ENCODE measurements at places on chromosomes 7 and 10. TPM values are rescaled to one million over a fixed set of nuclear protein-coding genes. Genes with fewer than 3 reads are reported as not detected.

- H3K27ac ChIP-seq, result peak overlapping the region; percentile 56
- H3K4me1 ChIP-seq, result no peaks in the 10 kb centered on the region
- no peak overlapping the region for H3K4me3 ChIP-seq
- DNase-seq, result no peak
- peaks cover 63% of the 10 kb centered on the region for H3K36me3 ChIP-seq
These were observed 114.2 kb downstream of the SMURF1 start for GRCh38 chr7:99029466-99030435.

- no peak overlapping the region for H3K27ac ChIP-seq
- no peaks in the 10 kb centered on the region for H3K27me3 ChIP-seq
- DNase-seq, result no peak
- no peaks in the 10 kb centered on the region for H3K36me3 ChIP-seq
- peaks cover 15% of the 10 kb centered on the region for H3K4me1 ChIP-seq
These were observed 14.8 kb downstream of the LCOR start for GRCh38 chr10:96846926-96847325.

DNA sequence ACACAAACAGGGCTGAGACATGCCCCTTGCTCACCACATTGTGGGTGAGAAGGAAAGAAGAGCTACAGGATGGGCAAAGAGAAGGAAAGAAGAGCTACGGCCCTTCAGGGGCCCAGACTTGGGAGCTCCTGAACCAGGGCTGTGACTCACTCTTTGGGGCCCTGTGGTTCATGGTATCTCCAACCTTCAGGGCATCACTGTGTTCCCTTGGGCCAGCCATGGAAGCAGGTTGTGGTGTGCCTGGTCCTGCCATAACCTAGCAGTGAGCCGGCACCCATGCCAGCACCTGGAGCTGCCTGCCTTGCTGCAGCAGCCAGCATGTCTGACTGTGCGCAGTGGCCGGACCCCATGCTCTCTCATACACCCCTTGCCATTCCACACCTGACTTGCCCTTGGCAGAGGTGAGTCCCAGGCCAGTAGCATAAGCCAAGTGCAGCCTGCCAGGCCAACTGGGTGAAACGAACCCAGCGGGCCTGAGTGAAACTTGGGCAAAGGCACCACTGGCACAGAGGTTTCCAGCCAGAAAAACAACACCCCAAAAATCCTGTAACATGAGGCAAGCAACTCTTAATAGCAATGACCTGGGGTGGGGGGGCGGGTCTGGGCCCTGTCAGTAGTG is 89.0 kb upstream of the CACUL1 start:
- no peaks in the 10 kb centered on the region for H3K4me1 ChIP-seq
- H3K27me3 ChIP-seq, result no peaks in the 10 kb centered on the region
- no peak overlapping the region for H3K27ac ChIP-seq
- H3K4me3 ChIP-seq, result no peak overlapping the region
- H3K36me3 ChIP-seq, result no peaks in the 10 kb centered on the region

DNA sequence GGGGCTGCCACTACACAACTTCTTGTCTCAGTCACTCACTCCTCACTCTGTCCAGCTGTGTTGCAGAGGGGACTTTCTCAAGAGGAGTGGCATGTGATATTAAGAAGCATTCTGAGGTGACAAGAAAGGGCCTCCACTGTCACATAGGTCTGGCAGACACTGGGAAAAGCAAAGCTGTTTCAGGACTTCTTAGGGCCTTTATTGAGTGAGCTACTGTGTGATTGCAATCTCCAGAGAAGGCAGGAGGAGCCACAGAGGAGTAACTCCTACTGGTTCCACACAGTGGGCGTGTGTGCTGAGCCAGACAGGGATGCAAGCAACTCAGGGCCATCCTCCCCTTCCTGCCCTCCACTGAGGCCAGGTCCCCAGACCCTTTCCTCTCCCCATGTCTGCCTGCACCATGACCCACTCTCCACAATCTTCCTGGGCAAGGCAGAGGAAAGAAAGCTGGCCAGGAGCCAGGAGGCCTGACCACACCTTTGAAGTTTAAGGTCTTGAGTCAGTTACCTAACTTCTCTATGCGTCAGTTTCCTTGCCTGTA is 262.0 kb upstream of the ZMIZ1 start:
- H3K4me3 ChIP-seq, result no peak overlapping the region
- H3K27me3 ChIP-seq, result no peaks in the 10 kb centered on the region
- DNase-seq, result no peak
- no peak overlapping the region for H3K27ac ChIP-seq
- no peaks in the 10 kb centered on the region for H3K36me3 ChIP-seq
- H3K4me1 ChIP-seq, result peaks cover 32% of the 10 kb centered on the region

- no peaks in the 10 kb centered on the region for H3K36me3 ChIP-seq
- no peaks in the 10 kb centered on the region for H3K27me3 ChIP-seq
- DNase-seq, result no peak
- H3K4me3 ChIP-seq, result no peak overlapping the region
- no peaks in the 10 kb centered on the region for H3K4me1 ChIP-seq
These were observed 63.5 kb downstream of the LGI1 start for GRCh38 chr10:93821051-93821772.

DNA sequence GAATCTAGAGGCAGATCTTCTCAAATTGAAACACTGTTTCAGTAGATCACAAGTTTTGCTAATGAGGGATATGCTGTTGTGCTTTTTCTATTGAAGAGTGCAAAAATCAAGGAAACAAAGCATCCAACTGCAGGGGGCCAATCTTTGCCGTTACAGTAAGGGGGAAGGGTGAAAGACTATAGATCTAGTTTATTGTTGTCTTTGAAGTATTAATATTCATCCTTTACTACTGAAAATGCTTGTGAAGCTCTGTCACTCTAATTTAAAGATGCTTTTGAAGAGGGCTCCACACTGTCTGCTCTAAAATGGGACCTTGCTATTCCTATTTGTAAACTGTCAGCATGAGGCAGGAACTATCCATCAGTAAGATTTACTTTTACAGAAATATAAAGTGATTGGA is 110.3 kb downstream of the MBL2 start:
- no peak for DNase-seq
- H3K27me3 ChIP-seq, result no peaks in the 10 kb centered on the region
- no peaks in the 10 kb centered on the region for H3K36me3 ChIP-seq
- H3K27ac ChIP-seq, result no peak overlapping the region
- H3K4me1 ChIP-seq, result no peaks in the 10 kb centered on the region

- DNase-seq, result no peak
- H3K27me3 ChIP-seq, result no peaks in the 10 kb centered on the region
- no peaks in the 10 kb centered on the region for H3K36me3 ChIP-seq
- no peaks in the 10 kb centered on the region for H3K4me1 ChIP-seq
These were observed 83.6 kb upstream of the CACUL1 start for GRCh38 chr10:118838364-118838763.

- DNase-seq, result no peak
- peak overlapping the region; percentile 21 for H3K27ac ChIP-seq
- no peak overlapping the region for H3K4me3 ChIP-seq
- H3K4me1 ChIP-seq, result peaks cover 86% of the 10 kb centered on the region
These were observed 28.5 kb downstream of the ZMIZ1 start for GRCh38 chr10:79097021-79097872.

- no peaks in the 10 kb centered on the region for H3K36me3 ChIP-seq
- peak within 1 kb of the TSS; percentile 89 for H3K27ac ChIP-seq
- H3K4me1 ChIP-seq, result peaks cover 59% of the 10 kb centered on the region
- no peaks in the 10 kb centered on the region for H3K27me3 ChIP-seq
- DNase-seq, result peak; percentile 26
These were observed at the start of gene USP54 for GRCh38 chr10:73590881-73591799. Gene USP54, minus strand, starts transcription at chr10:73591342. Its CDS starts 15,684 bp downstream, at chr10:73575658.

Gene HACD1
- total RNA-seq, result 25.1 TPM

Gene TCAF2
- 2.3 TPM for total RNA-seq

Gene TAS2R4
- total RNA-seq, result 0.33 TPM

All from upper lobe of left lung (tissue), 6 donors.